ENCODE measurements at places on chromosomes 12 and 14. TPM values are rescaled to one million over a fixed set of nuclear protein-coding genes. Genes with fewer than 3 reads are reported as not detected.

DNA sequence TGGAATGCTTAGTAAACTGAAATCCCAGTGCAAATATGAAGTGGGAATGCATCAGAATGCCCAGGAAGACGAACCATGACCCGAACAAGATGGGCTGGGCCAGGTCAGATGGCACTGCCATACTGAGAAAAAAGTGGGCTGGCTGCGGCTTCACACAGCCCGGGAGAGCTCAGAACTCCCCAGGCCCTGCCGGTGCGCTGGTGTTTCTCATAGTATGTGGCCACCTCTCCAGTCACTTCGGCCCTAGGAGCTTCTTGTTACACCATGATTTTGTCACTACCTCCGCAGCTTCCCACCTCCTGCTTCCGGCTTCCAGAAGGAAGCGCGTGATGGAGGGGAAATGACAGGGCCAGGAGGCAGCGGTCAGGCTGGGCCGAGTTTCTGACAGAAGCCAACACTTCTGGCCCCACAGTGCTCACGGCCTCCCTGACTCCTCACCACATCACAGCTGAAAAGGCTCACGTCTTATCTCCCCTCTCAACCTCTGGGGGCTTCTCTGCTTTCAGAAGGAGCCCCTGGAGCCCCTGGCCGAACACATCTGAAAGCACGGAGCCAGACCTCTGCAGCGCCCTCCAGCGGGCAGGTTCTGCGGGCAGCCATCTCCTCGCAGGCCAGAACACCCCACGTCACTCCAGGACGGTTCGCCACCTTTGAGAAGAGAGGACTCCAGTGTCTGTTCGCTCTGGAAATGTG, 30.7 kb downstream of the DAD1 start:
- no peak for DNase-seq
- H3K4me3 ChIP-seq: no peak overlapping the region
- H3K27ac ChIP-seq: peak overlapping the region; percentile 87
- H3K27me3 ChIP-seq: no peaks in the 10 kb centered on the region

- peaks cover 13% of the 10 kb centered on the region for H3K4me1 ChIP-seq
- H3K4me3 ChIP-seq: no peak overlapping the region
- H3K27ac ChIP-seq: peak overlapping the region; percentile 50
Measured at GRCh38 chr12:3869865-3870264, 3.3 kb downstream of the PARP11 start.

DNA sequence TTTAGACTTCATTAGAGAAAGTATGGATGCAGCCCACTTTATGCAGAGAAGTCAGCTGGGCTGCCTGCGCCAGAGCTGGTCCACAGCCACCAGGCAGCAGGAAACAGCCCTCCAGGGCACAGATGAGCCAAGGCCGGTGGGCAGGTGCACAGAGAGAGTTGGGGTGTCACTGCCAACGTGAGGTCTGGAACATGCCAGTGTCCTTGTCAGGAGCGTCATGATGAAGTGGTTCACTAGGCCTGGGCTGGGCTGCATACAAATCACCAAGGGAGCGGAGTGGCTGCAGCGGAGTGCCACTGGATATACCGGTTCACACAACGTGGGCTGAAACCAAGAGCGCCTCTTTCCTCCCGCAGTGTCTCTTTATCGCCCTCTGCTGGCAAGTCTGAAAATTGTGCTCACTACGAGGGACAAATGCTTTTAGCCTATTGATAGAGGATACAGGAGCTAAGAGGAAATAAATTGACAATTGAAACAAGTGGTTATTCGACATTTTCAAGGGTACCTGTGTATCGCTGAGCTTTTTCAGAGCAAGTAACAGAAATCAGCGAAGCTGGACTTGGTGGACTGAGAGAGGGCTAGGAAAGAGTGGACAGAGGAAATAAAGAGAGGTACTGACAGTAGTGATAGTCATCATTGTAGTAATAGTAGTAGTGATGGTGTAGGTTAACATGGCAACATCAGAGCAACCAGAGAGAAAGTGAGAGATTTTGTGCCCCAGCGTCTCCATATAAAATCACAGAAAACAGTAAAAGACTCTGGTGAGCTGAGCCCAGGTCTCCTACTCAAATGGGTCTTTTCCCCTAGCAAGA, 52.0 kb upstream of the ITPR2 start:
- H3K36me3 ChIP-seq: no peaks in the 10 kb centered on the region
- H3K27ac ChIP-seq: no peak overlapping the region
- H3K4me1 ChIP-seq: peaks cover 7% of the 10 kb centered on the region
- no peaks in the 10 kb centered on the region for H3K27me3 ChIP-seq
- no peak overlapping the region for H3K4me3 ChIP-seq

DNA sequence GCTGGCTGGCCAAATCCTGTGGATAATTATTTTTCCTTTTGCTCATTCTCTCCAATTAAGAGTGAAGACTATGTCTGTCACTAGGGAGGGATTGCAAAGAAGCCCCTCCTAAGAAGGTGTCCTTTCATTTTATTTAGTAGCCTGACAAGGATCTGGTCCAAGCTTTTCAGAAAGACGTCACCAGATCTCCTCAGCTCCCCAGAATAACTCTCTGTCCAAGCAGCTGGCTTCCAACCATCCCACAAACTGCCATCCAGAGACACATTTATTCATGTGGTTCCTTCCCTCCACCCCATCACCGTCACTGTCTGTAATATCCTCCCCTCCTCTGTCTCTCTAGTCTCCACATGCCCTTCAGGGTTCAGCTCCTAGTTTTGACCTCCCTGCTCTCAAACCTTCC, 69.9 kb downstream of the PPM1H start:
- no peaks in the 10 kb centered on the region for H3K27me3 ChIP-seq
- no peak overlapping the region for H3K4me3 ChIP-seq
- no peaks in the 10 kb centered on the region for H3K36me3 ChIP-seq

- no peaks in the 10 kb centered on the region for H3K27me3 ChIP-seq
- H3K27ac ChIP-seq: no peak overlapping the region
Measured at GRCh38 chr12:119870457-119870856, 6.7 kb downstream of the CIT start.

SUOX gene
- 10.0 TPM for total RNA-seq

GUCY2C gene
- not detected for total RNA-seq

Data from stomach (tissue), 19 donors.